ENCODE measurements at places on chromosomes 1 and 21. TPM values are rescaled to one million over a fixed set of nuclear protein-coding genes. Genes with fewer than 3 reads are reported as not detected.

The SFT2D2 gene
- total RNA-seq: 70.6 TPM

The CHIT1 gene
- 0.13 TPM for total RNA-seq

DNA sequence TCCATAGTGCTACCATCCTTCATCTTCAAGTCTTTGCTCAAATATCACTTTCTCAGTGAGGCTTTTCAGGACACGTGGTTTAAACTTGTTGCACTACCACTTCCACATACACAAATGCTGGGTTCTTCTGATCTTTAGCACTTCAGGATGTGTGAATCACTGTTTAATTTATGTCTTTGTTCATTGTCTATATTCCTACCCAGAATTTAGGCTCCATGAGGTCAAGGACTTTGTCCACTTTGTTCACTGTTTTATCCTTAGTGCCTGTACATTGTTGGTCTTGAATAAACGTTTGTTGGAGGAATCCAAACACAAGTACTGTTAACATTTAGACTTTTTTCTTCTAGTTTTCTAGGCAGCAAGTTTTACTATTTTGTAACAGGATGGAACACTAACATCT lies 42.6 kb upstream of the RALGPS2 start:
- DNase-seq: no peak

DNA sequence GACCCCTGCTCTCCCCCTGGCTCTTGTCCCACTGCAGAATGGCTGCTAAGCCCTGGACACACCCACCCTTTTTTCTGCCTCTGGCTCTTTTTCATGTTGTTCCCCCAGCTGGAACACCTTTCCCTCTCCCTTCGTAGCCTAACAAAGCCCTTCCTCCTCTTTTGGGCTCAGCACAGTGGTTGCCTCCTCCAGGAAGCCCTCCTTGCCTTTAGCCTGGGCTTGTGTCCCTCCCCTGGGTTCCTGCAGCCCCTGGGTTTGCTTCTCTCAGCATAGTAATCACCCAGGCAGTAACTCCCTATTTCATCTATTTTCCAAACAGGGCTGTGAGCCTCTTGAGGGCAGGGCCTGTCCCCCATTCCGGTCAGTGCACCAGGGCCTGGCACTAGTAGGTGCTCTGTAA lies 19.8 kb upstream of the ACTL8 start:
- no peak for DNase-seq

- no peak for DNase-seq
Observed at GRCh38 chr1:174938281-174939007, 61.3 kb upstream of the CACYBP start.

The TSPAN2 gene
- total RNA-seq: 4.3 TPM

The SLAMF9 gene
- not detected for total RNA-seq

- DNase-seq: peak; percentile 32
Observed at GRCh38 chr1:66402194-66402593, 131.8 kb upstream of the SGIP1 start.

The LEFTY1 gene
- total RNA-seq: 199 TPM

GRCh38 chr1:43908226-43908625 lies 25.4 kb upstream of the ARTN start:
- no peak for DNase-seq

The TTLL10 gene
- total RNA-seq: 1.8 TPM

The GJC2 gene
- total RNA-seq: 0.55 TPM

GRCh38 chr1:161216945-161217712 lies 2.0 kb downstream of the FCER1G start:
- no peak for DNase-seq

The SPRR2B gene
- not detected for total RNA-seq

DNA sequence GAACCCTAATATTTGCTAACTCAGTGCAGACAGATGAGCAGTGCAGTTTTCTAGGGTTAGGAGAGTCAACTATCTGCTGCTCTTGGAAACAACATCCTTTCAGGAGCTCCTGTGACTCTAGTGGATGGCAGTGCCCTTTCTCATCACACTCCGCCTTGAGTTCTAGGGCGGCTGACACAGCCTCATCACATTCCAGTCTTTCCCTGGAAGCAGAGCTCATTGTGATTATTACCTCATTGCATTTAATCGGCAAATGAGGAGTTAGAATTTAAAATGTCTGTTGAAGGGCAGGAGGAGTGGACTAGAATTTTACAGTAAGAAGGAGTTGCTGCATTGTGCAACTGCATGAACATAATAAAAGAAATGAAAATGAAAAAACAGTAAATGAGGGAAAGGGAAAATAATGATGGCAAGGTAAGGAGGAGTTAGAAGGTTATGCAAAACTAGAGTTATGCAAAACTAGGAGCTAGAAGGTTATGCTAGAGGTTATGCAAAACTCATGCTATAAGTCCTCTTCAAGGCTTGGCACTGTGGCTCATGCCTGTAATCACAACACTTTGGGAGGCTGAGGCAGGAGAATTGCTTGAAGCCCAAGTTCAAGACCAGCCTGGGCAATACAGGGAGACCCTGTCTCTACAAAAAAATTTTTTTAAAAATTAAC lies 6.9 kb upstream of the PTGFRN start:
- no peak for DNase-seq

DNA sequence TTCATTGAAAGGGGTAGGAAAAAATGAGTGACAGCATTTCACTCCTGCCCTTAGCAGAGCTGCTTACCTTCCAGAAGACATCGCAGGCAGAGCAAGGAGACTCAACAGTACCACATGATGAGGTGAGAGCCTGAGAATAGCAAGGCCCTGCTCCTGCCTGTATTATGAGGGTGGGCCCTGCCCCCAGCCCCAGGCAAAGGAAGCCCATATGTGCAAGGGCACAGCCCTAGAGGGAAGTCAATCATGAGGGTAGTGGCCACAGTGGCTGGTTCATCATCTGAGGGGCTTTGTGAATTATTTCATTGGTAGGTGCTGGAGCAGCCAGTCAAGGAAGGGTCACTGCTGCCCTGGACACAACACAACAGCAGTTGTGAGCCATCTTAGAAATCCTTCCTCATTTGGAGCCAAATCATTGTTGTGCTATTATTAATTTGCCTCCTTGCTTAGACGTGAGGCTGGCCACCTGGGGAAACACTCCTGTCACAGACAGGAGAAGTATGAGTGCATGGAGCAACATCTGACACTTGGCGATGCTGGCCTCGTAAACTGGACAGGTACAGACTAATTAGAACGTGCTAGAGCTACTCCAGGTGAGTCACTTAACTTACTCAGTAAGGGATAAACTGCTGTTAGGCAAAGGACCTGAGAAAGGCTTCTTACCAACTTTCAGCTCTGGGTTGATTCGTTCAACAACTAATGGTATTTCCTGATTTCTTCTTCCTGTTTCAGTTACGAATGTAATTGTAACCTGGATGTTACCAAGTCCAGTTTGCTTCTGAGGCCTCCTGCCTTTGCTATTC lies 22.7 kb upstream of the ACBD6 start:
- DNase-seq: no peak

- DNase-seq: peak; percentile 29
Observed at GRCh38 chr1:170075186-170075585, 691 bp upstream of the KIFAP3 start.

DNA sequence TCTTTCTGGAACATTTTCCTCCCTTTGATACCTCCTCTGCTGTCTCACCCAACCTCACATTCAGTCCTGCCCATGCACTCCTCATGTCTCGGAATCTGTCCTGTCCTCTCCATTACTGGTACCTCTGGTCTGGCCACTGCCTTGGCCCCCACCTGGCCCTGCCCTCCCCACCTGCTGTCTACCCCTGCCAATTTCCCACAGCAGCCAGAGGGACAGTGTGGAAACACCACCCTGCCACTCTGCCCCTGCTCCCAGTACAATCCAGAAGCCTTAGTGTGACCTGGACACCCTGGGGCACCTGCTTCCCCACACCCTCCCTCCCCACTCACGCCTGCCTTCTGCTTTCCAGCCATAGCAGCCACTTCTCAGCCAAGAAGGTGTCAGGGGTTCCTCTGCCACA lies 534.4 kb downstream of the MATN1 start:
- no peak for DNase-seq

- peak; percentile 69 for DNase-seq
Observed at GRCh38 chr1:199954699-199955098, 72.8 kb upstream of the NR5A2 start.

- DNase-seq: no peak
Observed at GRCh38 chr1:170296642-170297041, 150.9 kb downstream of the NTMT2 start.

The PRR9 gene
- total RNA-seq: not detected

DNA sequence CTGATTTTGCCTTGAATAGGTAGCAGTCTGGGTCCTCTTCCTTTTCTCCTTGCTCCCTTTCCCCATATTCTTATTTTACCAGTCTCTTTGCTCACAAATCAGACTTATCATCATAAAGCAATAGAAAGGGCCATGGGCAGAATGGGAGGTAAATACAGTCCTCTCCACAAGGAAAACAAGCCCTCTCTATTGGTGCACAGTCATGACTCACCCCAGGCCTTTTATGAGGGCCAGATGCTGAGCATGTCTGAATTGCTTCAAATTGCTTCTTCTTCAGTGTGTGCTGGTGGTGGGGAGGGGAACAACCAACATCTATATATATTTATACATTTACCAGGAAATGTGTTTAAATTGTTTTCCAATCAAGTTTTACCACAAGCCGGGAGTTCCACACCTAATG lies 75.2 kb downstream of the GFI1 start:
- DNase-seq: peak; percentile 59
